Left hindlimb (tissue), 1 donor: ENCODE measurements at places on chromosomes 1 and 21.
A peak's percentile ranks its signal among the peaks of the same experiment; 100 is the strongest.

GRCh38 chr1:164774819-164775654, 216.1 kb downstream of the PBX1 start:
- DNase-seq: no peak

DNA sequence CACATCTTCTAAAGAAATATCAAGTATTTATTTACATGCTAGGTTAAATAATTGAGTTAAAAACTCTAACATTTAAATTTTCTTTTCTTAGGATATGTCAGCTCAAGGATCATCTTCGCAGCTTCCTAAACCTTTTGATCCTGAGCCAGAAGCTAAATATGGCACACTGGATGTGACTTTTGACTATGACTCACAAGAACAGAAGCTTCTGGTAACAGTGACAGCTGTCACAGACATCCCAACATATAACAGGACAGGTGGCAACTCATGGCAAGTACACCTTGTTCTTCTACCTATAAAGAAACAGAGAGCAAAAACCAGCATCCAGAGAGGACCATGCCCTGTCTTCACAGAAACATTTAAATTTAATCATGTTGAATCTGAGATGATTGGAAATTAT, 132.7 kb upstream of the SERTAD4 start:
- DNase-seq: no peak

GRCh38 chr21:45555557-45556301, 13.5 kb upstream of the SLC19A1 start:
- DNase-seq: peak; percentile 85

DNA sequence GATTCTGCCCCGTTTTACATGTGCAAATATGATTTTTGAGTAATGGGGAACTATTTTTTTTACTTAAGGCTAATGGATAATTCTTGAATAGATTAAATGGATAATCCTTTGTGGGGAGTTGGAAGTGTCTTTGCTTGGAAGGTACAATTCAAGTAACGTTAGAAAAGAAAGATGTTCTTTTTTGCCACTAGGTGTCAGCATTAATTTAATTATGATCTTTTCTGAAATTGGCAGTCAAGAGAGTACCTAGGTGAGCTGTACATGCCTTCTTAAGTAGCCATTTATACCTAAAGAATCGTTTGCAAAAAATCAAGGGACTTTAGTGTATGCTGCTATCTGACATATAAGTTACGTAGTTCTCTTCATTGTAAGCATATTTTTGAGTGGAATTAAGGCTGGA, 2.2 kb downstream of the FBXO28 start:
- DNase-seq: no peak

GRCh38 chr1:26345718-26346117, 8.2 kb downstream of the CRYBG2 start:
- no peak for DNase-seq

DNA sequence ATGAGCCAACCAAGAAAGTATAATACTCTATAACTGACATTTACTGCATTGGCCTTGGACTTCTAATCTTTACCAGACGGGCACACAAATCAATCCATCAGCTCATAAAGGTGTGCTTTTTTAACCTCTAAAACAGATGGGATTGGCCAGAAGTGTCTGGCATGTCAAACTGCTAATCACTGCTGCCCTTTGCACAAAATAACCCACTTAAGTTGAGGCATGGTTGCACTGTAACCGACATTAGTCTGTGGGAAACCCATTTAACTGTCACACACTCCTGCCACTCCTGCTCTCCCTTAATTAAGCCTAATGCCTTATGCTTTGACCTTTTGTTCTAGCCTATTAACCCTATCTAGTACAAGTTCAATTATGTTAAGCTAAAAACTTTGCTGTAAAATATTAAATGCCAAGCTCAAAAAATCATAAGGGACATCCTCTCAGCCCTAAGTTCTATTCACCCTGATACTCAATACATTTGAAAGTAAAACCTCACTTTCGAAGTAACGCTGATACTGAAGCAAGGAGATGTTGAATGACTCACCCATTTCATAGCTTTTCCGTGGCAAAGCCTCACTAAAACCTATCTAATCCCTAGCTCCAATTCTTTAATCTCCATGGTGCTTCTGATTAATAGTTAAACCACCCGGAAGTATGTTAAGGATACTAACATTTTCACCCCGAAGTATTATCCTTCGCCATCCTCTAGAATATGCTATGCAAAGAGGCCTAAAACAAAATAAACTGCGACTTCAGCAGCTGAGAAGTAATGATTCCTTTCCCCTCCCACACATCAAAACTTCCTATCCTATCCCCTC, 12.9 kb downstream of the NRIP1 start:
- no peak for DNase-seq

- DNase-seq: no peak
Observed at GRCh38 chr1:53620061-53620855, 118.7 kb downstream of the GLIS1 start.

- DNase-seq: no peak
Observed at GRCh38 chr1:50667710-50668356, 244.6 kb upstream of the DMRTA2 start.

DNA sequence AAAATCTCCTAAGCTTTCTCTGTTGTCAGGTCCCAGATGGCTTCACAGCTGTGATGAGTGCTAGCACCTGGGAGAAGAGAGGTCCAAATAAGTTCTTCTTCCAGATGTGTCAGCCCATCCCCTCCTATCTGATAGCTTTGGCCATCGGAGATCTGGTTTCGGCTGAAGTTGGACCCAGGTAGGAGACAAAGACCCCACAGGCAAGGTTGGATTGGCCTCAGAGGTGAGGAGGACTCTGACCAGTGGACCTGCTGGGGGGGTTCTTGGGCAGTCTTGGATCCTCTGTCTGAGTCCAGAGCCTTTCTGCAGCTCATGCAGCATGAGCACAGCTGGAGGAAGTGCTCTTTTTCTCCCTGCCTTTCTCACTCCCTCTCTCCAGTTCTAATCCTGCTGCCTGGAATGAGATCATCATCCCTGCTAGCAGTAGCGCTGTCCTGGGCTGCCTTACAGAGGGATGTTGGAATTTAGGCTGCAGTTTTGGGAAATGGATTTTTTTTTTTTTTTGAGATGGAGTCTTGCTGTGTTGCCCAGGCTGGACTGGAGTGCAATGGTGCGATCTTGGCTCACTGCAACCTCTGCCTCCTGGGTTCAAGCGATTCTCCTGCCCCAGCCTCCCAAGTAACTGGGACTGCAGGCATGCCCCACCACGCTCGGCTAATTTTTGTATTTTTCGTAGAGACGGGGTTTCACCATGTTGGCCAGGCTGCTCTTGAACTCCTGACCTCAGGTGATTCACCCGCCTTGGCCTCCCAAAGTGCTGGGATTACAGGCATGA, 7.1 kb downstream of the RNPEP start:
- no peak for DNase-seq

- DNase-seq: no peak
Observed at GRCh38 chr1:243286409-243287122, 30.7 kb downstream of the SDCCAG8 start.

DNA sequence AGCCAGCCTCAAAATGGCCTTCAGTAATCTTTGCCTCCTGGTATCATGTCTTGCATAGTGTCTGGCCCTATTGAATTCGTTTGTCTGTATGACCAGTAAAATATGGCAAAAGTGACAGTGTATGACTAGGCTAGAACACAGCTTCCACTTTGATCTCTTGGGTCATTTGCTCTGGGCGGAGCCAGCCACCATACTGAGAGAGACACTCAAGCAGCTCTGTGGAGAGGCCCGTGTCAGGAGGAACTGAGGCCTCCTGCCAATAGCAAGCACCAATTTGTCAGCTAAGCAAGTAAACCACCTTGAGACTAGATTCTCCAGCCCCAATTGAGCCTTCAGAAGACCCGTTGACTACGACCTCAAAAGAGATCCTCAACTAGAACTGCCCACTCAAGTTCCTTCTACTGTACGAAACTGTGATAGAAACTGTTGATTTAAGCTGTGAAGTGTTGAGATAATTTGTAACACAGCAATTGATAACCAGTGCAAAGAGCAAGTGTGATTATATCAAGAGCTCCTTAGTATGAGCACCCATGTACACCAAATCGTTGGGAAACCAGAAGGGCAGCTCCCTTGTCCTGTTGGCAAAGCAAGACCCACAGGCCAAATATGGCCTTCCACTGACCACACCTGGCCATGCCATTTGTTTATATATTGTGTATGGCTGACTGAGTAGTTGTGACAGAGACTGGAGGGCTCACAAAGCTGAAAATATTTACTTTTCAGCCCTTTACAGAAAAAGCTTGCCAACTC, 52.7 kb upstream of the SERBP1 start:
- DNase-seq: no peak

GRCh38 chr1:233614173-233614742, 352 bp downstream of the KCNK1 start:
- no peak for DNase-seq

GRCh38 chr1:156592910-156593660, 1.5 kb downstream of the NAXE start:
- DNase-seq: no peak

DNA sequence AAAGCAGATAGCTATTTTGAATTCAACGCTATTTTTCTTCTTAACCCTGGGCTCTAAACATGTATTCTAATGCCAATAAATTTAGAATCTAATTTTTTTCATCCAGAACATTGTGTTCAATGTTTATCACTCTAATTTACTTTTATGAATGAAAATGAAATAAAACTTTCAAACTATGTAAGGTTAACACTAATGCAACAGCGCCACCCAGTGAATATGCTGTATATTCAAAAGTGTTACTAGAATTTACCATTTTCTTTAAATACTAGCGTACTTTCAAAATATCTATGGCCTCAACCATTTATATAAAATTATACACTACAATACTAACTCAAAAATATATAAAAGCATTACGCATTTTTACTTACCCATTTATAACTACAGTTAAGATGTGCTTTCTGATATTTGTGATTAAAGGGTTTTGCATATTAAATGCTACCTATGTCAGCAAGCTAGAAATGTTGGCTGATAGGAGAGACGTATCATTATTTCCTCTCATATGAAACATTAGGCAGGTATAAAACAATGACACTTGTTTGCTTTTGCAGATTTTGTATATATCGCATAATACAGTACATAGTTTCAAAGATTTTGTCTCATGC, 5.9 kb upstream of the NUF2 start:
- DNase-seq: no peak

- DNase-seq: no peak
Observed at GRCh38 chr1:238061967-238062613, 171.4 kb upstream of the ZP4 start.

- DNase-seq: no peak
Observed at GRCh38 chr1:156480016-156480370, 20.6 kb downstream of the MEF2D start.
